ENCODE measurements at places on chromosomes 1 and 21. TPM values are rescaled to one million over a fixed set of nuclear protein-coding genes. Genes with fewer than 3 reads are reported as not detected.

The KLHL21 gene
- 40.0 TPM for total RNA-seq

The KCNJ6 gene
- total RNA-seq: 0.78 TPM

The OVAAL gene
- total RNA-seq: not detected

The C1orf94 gene
- total RNA-seq: not detected

The ERICH3 gene
- total RNA-seq: not detected

The FDPS gene
- 93.6 TPM for total RNA-seq

The CDA gene
- total RNA-seq: 10.1 TPM

The IFI44 gene
- 34.0 TPM for total RNA-seq

The MRPL20 gene
- total RNA-seq: 105 TPM

The UTP25 gene
- total RNA-seq: 16.5 TPM

The APCS gene
- total RNA-seq: not detected

The SPRR1B gene
- total RNA-seq: not detected

The AIM2 gene
- total RNA-seq: not detected

The NBPF4 gene
- 0.11 TPM for total RNA-seq

The KRTAP15-1 gene
- total RNA-seq: not detected

The FHAD1 gene
- 0.11 TPM for total RNA-seq

The HLX gene
- 6.4 TPM for total RNA-seq

The TNFAIP8L2 gene
- total RNA-seq: not detected

The TIE1 gene
- total RNA-seq: 1.6 TPM

The CRP gene
- not detected for total RNA-seq

The GNAT2 gene
- 0.22 TPM for total RNA-seq

All from articular chondrocyte of knee joint (primary cell).